ENCODE measurements at places on chromosomes 1 and 21.

DNA sequence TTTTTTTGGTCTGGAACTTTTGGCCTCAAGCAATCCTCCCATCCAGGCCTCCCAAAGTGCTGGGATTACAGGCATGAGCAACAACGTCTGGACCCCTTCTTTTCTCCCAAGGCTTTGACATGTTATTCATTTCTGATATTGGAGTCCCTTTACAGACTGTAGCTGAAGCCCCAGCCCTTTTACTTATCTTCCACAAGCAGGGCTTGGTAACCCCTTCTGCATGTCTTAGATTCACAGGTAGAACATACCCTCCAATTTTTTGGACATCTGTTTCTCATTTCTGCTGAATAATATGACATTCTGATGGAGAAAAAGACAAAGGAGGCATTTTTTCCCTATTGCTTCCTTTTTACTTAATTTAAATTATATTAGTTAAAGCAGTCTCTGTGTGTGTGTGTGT is 39.2 kb upstream of the RGS21 start:
- no peak for DNase-seq

DNA sequence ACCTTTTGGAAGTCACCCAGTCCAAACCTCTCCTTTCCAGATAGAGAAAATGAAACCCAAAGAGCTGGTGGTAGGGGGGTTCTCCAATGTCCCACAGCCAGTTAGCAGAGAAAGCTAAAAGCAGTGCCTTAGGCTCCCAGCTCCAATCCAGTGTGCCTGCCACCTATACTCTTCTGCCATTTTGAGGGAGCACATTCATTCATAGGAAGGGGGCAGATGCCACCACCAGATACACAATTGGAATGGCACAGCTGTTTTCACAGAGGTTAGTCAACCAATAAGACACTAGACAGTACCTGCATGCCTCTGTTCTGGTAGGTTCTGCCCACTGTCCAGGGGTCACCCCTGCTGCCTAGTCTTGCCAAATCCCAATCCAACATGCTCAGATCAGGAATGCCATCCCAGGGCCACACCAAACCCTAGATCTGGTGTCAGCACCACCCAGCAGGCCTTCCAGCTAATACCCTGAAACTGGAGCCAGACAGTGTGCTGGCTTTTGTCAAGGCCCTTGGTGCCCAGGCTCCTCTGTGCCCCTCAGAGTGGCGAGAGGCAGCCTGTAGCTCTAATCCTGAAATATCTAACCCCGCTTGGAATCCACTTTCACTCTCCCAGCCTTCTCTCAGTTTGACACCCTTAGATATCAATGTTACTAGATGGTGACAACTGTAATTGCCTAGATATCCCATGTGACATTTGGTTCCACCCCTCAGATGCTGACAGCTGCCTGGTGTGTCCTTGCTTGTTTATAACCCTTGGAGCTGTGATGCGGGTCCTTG is 178.6 kb downstream of the TGFBR3 start:
- DNase-seq, result no peak

- no peak for DNase-seq
These were observed 477.6 kb upstream of the DEPDC1 start for GRCh38 chr1:68974447-68974846.

DNA sequence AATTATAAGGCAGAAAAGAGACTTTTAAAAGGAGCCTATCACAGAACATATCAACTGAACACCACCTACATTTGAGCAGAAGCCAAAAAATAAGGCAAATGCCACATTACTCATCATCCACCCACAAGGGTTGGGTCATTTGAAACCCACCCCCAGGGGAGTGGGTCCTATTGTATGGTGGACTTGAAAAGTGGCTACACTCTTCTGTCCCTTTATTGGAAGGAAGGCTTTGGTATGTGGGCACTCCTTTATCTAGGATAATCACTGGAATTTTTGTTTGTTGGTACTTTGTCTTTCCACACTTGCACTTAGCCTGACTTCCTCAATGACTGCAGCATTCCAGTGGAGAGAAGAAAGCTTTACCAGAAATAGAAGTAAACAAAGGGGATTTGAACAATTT is 157.2 kb upstream of the COL11A1 start:
- no peak for DNase-seq

GRCh38 chr1:214801191-214801590 is 198.2 kb downstream of the CENPF start:
- DNase-seq, result no peak

DNA sequence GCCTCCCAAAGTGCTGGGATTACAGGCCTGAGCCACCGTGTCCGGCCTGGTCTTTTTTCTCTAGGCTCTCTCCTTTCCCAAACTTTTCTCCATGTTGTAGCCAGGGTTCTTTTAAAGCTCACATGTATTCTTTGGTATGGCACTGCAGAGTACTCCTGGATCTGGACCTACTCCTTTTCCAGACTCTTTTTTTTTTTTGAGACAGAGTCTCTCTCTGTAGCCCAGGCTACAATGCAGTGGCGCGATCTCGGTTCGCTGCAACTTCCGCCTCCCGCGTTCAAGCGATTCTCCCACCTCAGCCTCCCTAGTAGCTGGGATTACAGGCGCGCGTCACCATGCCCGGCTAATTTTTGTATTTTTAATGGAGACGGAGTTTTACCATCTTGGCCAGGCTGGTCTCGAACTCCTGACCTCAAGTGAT is 602 bp upstream of the MED18 start:
- no peak for DNase-seq

GRCh38 chr1:6385488-6386191 is 7.9 kb downstream of the ACOT7 start:
- no peak for DNase-seq

DNA sequence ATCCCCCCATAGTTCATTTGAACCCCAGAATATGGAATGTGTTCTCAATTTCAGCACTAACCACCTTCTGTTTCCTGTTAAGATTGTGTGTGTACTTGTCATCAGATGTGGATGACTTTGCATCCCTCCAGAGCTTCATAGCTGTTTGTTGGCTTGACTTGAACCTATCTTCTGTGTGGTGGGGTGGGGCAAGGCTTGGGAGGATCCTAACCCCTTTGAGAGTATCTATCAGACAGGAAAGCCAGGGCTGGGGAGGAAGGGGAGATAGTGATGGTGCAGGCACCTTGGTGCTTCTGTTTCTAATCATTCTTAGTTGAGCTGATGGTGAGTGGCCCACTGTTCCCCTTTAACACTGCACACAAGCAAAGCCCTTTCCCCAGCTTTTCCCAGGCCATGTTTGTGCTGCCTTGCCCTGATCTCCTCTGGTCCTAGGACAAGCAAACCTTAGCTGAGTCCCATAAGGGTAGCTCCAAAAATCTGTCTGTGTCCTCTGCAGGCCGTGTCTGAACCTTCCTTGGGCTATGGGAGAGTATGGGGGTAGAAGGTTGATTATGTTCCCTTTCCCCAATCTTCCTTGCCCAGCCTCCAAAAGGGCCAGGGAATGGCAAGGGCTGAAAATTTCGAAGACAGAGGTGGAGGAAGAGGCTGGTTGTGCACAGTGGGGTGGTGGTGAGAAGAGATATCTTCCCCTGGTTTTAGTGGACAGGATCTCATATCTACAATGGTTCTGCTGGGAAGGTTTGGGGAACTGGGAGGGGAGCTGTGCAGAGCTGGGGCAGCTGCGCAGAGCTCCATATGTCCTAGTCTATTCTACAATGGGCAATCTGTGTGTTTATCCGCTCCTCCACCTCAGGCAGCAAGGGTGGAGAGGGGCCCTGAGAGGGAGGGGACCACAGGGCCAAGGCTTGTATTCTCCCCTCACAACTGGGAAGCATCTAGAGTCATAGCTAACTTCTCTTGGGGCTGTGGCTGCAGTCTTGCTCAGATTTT is 1.4 kb downstream of the NHLH1 start:
- no peak for DNase-seq

GRCh38 chr21:33155422-33155821 is 74.3 kb upstream of the IFNAR2 start:
- DNase-seq, result no peak

DNA sequence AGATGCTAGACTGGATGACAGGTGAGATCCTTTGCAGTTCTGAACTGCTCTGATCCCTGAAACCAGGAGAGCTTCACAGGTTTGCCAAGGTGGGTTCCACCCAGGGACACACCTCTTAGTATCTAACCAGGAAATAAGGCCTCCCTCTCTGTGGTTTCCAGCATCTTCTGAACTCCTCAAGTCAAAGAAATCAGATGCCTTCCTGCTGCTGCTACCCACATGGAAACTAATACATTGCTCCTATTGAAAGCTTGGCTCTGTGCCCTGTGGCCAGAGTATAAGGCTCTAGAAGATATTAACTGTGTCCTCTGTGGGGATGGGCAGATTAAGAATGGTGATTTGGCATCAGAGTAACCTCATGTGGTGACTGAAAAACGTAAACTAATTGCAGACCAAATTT is 75.0 kb upstream of the MRPS6 start:
- DNase-seq, result no peak

DNA sequence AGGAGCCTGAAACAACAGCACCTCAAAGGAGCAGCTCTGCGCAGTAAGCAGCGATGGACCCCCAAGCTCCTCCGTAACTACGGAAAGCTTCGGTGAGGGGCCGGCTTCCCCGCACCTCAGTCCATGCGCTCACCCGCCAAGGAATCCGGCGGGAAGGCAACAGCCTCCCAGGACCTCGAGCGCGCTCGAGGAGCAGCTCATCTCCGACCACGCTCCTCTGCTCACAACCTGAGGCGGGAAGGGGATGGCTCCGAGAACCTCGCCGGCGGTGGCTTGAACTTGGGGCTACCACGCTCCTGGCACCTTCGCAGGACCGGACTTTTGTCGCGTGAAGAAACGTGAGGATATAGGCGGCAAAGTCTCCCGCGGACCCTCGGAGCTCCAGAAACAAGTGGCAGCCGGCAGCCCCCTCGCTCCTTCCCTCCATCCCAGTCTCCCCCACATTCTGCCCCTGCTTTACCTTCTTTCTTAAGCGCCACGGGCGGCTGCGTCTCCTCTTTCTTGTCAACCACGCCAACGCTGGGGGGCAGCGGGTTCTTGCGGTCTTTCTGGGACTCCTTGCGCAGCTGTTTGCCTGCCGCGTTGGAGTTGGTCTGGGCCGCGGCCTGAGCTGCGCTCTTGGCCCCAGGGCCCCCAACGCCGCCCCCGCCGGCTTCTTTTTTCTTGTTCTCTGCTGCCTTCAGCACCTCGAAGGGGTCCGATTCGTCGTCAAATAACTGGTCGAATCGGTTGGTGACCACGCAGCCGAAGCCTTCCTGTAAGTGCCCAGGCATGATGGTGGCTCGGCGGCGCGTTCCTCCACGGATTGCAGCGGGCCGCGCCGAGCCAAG is 459 bp downstream of the SERBP1 start:
- DNase-seq, result no peak

DNA sequence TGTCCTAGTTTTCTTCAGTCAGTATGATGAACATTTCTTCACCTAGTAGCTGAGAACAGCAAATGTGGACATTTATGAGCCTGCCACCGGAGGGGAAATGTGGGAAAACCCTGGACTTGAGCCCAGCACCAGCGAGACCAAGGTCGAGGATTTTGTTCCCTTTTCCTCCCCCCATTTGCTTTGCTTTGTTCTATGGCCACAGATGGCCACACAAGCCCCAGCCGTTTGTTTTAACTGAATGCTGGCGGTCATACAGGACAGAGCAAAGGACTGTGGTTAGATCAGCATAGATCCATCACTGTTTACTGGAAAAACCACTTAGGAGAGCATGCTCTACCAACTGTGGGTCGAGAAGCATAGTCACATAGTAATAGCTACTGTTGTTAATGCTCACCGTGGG is 20.9 kb downstream of the SH2D2A start:
- no peak for DNase-seq

DNA sequence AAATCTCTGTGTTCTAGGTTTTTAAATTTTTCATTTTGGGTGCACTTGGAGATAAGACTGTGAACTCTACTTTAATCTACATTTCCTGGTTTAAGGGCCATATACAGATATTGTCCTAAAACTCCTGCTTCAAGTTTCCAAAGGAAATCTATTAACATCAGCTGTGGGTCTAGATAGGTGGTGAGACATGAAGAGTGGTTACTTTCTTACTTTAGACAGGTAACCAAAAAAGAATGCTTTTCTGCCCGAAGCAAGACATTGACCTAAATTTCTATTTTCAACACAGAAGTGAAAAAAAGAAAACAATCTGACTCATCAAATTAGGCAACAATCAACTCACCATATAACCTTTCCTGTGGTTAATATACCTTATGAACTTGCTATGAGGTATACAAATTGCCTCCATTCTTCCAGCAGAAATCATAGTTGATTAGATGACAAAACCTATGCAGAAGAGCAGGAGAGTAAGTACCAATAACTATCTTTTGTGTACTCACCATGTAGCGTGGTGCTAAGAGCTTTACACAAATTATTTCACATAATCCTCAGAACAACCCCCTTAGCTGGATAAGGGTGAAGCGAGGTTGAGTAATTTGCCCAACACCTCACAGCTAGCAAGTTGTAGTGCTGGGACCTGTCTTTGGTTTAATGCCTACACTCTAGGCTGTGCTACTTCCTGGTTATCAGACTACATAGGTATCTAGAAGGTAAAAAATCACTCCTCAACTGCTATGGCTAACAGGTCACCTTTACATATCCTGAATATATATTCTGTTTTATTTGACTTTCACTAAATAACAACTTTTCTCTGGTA is 23.4 kb upstream of the PTPN14 start:
- DNase-seq, result no peak

DNA sequence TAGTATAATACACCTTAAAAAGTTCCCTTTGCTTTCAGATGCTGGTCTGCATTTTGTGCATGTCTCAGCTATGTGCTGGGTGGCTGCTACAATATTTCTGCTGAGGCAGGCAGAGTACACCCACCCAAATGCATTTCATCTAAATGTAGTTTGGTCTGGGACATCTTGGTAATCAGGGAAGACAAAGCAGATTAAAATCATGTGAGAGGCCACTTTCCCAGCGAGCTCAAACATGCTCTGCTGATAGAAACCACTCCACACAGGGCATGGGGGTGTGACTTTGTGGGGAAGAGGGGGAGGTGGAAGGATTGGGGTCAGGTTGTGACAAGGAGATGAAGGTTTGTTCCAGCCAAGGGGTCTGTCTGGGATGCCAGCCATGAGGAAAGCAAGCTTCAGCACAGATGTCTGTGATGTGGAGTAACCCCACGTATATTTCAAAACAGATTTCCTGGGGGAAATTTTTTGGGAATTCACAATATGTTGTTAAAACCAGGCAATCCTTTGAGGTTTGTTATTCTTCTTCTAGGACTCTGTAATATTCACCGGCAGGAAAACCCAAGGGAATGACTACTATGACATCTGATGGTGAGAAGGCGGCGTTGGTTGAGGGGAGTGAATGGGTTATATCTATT is 255.1 kb upstream of the FGGY start:
- DNase-seq, result no peak

GRCh38 chr1:236759252-236759859 is 35.7 kb upstream of the MTR start:
- no peak for DNase-seq

DNA sequence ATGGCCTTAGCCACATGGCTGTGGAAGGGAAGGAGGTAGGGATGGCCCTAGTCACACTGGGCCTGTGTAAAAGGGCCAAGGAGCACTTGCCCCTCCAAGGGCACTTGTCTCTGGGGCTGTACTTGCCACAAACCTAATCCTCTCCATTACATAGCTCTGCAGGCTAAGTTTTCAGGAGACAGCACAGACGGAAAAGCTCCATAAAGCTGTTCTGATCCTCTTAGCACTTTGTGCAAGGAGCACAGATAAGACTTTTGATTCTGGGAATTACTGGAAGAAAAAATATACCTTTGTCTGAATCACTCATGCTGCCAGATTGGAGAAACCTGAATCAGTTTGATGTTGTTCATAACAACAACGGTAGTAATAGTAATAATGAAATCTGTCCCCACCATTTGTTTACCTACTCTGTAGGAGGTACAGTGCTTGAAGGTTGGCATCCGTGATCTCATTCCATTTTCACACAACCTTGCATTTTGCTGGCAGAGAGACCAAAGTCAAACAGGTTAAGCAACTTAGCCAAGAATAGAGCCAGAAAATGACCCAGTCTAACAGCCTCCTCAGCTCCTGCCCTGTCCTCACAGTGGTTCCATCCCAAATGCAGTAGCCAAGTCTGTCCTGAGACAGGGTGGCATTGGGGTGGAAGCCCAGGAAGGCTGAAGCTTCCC is 207.1 kb downstream of the ROR1 start:
- no peak for DNase-seq

Data from GDM1 (cell line).